ENCODE measurements at places on chromosomes 16 and 17.

DNA sequence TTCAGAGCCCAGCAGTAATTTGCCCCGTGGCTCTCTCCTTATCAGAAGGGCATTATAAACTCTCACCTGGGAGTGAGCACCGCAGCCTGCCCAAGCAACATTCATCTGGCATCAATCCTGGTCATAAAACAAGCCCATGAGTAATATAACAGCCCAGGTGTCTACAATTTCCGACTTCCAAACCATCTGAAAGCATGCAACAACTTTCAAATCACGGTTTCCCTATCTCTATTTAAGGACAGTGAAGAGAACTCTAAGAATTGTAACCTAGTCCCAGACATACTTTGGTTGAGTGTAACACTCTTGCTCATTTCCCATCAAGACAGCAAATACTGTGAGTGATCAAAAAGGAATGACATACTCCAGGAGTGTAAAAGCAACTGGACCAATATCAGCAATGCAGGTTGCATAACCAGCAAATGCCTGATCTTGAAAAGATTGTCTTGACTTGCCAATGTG lies 487.4 kb upstream of the SOX9 start:
- DNase-seq: peak; percentile 80

DNA sequence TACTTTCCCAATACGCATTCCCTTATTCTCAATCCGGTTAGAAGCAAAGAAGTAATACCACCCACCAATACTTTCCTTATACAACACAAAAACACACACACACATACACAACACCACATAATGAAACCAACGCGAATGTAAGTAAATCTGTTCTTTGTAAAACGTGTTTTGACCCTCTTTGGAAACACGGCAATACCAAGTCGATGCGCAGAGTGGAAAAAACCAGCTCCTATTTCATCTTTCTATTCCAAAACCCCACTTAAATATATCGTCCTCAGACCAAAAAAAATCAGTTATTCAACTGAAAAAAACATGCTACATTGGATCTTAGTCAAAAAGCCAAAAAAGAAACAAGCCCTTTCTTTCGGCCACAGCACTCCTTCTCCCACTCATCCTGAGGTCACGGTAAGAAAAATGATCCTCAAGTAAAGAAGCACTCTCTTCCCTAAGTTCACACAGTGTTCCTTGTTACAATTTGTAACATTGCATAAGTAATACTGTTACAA lies 31.0 kb upstream of the ARL4D start:
- peak; percentile 96 for DNase-seq

- DNase-seq: no peak
Observed at GRCh38 chr16:56143666-56144065, 47.6 kb upstream of the GNAO1 start.

DNA sequence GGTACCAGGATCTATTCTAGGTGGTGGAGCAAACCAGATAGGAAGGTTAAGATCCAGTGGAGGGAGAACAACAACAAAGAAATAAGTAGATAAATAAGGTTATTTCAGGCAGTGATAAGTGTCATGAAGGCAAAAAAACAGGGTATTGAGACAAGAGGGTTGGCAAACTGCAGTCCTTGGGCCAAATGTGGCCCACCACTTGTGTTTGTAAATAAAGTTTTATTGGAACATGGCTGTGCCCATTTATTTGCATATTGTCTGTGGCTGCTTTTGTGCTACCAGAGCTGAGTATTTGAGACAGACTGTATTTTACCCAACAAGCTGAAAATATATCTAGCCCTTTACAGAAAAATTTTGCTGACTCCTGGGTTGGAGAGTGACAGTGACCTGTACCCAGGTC lies 361.3 kb downstream of the XYLT1 start:
- DNase-seq: no peak

- DNase-seq: no peak
Observed at GRCh38 chr16:647173-647902, 1.8 kb upstream of the WDR90 start.

- DNase-seq: no peak
Observed at GRCh38 chr17:76272541-76273444, 7.6 kb downstream of the UBALD2 start.

GRCh38 chr16:10751291-10751697 lies 7.7 kb downstream of the NUBP1 start:
- no peak for DNase-seq

DNA sequence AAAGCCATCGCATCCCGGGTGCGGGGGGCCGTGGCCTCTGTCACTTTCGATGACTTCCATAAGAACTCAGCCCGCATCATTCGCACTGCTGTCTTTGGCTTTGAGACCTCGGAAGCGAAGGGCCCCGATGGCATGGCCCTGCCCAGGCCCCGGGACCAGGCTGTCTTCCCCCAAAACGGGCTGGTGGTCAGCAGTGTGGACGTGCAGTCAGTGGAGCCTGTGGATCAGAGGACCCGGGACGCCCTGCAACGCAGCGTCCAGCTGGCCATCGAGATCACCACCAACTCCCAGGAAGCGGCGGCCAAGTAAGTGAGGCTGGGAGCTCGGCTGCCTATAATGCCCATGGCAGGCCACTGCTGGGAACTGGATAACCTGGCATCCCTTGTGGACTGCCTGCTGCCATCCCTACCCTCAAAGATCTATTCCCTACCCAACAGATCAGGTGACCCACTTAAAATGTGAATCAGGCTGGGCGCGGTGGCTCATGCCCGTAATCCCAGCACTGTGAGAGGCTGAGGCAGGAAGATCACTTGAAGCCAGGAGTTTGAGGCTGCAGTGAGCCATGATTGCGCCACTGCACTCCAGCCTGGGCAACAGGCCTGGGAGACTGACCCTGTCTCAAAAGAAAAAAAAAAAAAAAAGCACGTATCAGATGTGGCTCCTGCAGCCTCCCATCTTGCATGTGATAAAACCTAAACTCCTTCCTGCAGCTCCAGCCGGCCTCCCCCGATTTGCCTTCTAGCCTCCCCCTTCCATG lies 18.3 kb downstream of the CDIPT start:
- DNase-seq: peak; percentile 76

GRCh38 chr16:15513156-15513555 lies 78.8 kb downstream of the BMERB1 start:
- no peak for DNase-seq

GRCh38 chr17:27928587-27928986 lies 35.4 kb upstream of the LYRM9 start:
- DNase-seq: no peak

DNA sequence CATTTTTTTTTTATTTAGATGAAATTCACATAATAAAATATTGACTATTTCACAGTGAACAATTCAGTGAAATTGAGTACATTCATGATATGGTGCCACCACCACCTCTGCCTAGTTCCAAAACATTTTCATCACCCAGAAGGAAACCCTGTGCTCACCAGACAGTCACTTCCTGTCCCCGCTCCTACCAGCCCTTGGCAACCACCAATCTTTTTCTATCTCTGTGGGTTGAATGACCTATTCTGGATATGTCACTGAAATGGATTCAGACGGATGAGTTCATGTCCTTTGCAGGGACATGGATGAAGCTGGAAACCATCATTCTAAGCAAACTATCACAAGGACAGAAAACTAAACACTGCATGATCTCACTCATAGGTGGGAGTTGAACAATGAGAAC lies 40.5 kb downstream of the ATP2C2 start:
- DNase-seq: no peak

GRCh38 chr17:68292689-68293040 lies 1.4 kb downstream of the ARSG start:
- no peak for DNase-seq

- peak; percentile 72 for DNase-seq
Observed at GRCh38 chr16:19926449-19927390, 42.1 kb upstream of the GPRC5B start.

- no peak for DNase-seq
Observed at GRCh38 chr17:305090-305976, 47.3 kb downstream of the RPH3AL start.

DNA sequence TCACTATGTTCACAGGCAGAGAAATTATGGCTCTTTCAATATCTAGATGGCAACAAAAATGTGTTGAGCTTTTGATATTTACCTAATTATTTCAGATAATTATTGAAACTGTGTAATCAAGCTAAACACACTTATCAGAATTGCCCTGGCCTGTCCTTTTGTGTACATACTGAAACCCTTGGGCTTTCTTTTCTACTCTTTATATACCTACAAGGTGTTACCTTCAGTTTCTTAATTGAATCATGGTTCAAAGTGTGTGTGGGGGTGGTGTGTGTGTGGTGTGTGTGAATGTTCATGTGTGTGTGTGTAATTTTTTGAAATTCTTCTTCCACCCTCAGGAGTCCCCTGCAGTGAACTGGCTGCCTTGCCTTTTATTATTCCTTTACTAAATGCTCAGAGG lies 506.8 kb upstream of the SOX9 start:
- no peak for DNase-seq

GRCh38 chr16:58187092-58187491 lies 10.8 kb downstream of the CSNK2A2 start:
- DNase-seq: no peak

DNA sequence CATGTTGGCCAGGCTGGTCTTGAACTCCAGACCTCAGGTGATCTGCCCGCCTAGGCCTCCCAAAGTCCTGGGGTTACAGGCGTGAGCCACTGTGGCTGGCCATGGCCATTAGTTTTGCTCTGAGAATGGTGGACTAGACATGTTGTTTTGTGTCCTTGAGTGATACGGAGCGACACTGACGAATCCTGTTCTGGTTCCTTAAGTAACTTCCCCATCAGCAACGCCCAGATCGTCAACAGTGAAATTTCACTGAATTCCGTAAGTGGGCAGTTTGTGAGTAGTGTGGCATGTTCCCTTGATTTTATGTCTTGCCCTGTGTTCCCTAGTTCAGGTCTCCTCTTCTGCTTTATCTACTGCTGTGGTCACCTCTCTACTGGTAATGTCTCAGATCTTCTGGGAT lies 67.4 kb downstream of the SNX29 start:
- DNase-seq: no peak

- DNase-seq: peak; percentile 98
Observed at GRCh38 chr17:77476931-77477805, 336.4 kb downstream of the SEC14L1 start.

DNA sequence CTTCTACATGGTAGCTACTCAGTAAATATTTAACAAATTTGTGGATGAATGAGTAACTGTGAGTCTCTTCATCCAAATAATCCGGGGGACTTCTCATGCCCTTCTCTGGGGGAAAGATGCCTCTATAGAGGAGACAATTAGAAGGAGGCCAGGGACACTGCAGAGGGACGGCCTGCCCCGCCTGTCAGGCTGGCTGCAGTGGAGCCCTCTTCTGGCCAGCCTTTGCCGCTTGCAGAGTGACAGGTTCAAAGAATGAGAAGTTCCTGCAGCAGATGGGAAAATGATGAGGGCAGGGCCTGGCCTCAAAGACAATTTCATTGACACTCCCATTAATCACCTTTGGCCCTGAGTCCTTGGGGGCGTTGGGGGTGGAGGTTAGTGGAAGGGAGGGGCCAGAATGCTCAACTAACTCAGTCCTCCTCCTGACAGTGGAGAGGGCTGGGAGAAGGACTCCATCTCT lies 339.0 kb downstream of the MAF start:
- DNase-seq: no peak

- no peak for DNase-seq
Observed at GRCh38 chr16:52469775-52470174, 77.2 kb downstream of the TOX3 start.

DNA sequence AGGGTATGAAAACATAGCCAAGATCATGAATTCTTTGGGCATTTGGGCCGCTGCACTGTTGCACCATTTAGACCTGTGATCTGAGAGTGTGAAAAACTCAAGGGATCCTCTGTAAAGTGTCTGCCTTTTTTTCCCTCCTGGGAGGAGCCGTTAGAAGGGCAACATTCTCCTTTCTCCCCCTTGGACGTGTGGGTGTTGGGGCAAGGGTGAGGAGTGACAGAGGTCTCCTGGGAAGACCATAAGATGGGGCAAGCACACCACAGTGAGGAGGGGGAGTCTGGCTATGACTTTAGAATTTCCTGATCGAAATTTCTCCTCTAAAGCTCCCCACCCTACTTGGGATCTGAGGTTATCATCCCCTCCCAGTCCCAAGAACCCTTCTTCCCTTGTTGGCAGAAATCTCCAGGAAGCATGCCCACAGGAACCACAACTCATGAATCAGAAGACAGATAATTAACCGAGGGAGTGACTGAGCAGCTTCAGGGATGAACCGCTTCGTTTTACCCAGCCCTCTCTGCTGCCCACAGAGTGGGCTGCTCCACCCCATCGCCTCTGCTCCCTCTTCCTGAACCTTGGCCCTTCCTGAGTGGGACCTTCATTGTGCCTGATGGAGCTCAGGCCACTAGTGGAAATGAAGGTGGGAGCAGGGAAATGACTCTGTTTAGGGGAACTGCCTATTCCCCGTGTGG lies 4.2 kb downstream of the ITGB3 start:
- peak; percentile 95 for DNase-seq

DNA sequence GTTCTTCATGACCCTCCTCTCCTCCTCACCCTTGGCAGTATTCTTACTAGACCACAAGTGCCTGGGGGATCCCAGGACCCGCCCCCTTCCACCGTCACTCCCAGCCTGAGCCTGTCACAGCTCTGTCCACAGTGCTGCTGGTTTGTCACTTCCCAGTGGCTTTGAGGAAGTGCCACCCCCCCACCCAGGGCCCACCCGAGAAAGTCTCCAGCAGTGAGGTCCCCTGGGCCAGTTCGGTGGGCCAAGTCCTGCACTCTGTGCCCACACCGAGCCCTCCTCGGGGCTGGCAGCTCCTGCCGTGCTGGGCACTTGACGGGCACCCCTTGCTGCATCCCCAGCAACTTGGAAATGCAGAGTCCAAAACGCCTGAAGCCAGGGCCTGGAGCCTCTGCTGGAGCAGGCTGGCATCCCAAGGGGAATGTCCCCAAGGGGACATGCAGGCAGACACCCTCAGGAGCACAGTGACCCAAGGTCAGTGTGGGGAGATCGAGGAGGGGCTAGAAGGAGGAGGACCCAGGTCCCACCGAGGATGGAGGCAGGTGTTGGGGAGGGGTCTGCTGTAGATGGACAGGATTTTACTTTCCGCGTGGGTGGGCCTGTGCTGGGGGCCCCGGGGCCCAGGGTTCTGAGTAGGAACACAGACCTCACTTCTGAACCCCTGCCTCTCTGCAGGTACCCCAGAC lies 15.5 kb downstream of the MMP15 start:
- DNase-seq: no peak

DNA sequence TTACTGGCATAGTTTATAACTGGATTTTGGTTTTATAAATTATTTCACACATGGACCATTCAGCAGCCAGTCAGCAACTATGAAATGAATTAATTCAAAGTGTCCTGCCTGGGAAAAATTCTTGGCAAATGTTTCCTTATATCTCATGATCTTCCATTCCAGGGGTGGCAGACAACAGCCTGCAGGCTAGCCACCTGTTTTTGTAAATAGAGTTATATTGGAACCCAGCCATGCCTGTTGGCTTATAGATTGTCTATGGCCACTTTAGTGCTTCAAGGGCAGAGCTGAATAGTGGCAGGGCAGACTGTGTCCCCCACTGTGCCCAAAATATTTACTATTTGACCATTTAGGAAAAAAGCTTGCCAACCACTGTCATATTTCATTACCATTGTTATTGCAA lies 613.7 kb downstream of the TMEM114 start:
- no peak for DNase-seq

DNA sequence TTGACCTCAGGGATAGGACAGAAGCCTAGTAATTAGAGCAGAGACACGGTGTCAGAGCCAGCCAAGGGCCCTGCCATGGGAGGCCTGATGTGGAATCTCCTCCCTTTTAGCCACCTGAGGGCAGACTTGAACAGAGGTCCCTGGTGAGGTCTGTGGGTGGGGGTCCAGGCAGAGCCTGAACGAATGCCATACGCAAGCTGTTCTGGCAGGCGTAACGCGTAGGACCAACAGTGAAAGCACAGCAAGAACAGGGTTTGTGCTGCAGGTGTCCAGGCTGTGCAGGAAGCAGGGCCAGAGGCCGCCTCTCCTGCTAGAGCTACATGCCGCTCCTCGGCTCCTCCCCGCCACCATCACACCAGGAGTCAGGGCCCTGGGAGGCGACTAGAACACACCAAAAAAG lies 81.9 kb upstream of the TBX2 start:
- DNase-seq: no peak
